Activated T-helper 2 cell treated with anti-CD3 and anti-CD28 coated beads, Interferon-gamma antibody, Interleukin-2, Interleukin-4, amounts not matched to agents 10 μg/mL and 5 μg/mL and 100 μg/mL, durations not matched to agents 14 hours and 24 hours and 36 hours (primary cell): ENCODE measurements at places on chromosomes 16 and 17. TPM values are rescaled to one million over a fixed set of nuclear protein-coding genes. Genes with fewer than 3 reads are reported as not detected.

DNA sequence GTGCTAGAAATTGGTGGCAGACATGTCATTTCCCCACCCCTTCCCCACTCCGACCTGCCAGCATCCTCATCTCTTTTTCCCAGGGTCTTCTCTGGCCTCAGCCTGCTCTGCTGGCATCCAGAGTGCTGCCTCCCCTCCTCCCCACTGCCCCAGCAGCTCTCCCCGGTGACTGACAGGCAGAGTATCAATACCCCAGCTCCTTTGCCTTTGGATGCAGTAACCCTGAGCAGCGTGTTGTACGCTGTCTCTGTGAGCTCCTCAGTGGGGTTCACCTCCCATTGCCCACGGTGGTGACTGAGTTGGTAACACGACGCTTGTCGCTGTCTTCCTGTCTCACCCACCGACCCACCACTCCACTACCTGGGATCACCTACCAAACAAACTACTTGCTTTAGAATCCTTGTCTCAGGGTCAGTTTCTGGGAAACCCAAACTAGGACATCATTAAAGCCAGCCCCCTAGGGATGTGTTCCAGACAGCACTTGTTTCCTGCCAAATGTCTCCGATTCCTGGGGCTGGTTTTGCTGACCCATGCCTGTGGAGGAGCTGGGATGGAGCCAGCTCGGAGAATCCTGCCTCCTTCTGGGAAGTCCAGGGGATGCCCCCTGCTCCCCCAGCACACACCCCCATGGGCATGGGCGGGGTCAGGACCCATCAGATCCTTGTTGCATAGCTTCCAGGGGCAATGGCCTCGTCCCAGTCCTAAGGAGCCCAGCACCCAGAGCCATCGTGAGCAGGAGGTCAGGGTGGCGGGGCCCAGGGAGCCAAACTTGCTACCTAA is 8.3 kb upstream of the SBK1 start:
- no peaks in the 10 kb centered on the region for H3K36me3 ChIP-seq
- H3K27me3 ChIP-seq: no peaks in the 10 kb centered on the region
- DNase-seq: no peak
- peaks cover 9% of the 10 kb centered on the region for H3K4me1 ChIP-seq

DNA sequence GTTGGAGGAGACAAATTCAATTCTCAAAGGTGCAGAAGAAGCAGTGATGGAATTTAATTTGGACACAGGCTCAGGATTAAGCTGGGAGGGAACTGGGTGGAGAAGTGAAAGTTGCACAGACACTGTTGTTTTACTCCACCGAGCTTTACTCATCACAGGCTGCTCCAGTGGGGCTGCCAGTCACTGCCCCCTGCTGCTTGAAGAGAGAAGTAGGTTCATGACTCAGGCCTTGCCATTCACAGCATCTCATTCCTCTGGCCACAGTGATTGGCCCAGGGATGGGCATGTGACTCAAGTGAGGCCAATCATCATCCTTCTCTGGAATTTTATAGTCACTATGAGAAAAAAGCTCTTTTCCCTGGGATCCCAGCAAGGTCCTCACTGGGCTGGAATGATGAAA is 11.8 kb downstream of the GNAO1 start:
- peak; percentile 35 for DNase-seq
- H3K4me1 ChIP-seq: peaks cover 14% of the 10 kb centered on the region
- no peak overlapping the region for H3K27ac ChIP-seq
- H3K4me3 ChIP-seq: no peak overlapping the region
- H3K27me3 ChIP-seq: peaks cover 17% of the 10 kb centered on the region

DNA sequence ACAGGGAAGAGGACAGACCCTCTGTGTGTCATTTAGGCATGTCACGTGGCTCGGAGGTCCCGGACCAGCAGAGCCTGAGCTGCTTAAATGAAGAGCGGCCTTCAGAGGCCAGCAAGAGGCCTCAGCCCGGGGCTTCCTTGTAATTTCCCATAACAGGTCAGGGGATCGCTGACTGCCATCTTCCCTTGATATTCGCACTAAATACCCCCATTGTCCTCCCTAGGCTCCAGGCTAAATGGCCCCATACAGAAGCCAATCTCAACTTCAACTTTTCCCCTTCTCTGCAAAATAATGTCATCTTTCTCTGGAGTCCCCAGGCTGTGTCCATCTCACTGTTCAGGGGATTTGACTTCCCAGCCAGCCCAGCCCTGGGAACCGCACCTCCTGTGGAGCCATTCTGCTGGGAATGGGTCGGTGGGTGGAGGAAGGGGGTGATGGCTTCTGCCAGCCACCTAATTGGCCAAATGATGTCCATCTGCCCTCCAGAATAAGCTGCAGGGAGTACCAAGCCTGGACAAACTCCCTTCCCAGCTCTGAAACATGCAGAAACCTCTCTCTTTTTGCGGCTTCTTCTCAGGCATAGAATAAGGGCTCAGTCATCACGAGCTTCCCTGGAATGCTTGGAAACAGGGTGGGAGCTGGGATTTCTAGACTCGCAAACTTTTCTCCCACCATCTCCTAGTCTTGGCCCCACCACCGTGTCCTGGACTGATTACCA is 129.9 kb downstream of the SDK2 start:
- no peak for DNase-seq
- H3K27me3 ChIP-seq: peaks cover 3% of the 10 kb centered on the region
- H3K4me1 ChIP-seq: no peaks in the 10 kb centered on the region
- no peak overlapping the region for H3K27ac ChIP-seq

GRCh38 chr16:1812732-1813163 is 13.9 kb downstream of the HAGH start:
- DNase-seq: peak; percentile 30
- peaks cover 25% of the 10 kb centered on the region for H3K36me3 ChIP-seq

- H3K27ac ChIP-seq: no peak overlapping the region
- peaks cover 6% of the 10 kb centered on the region for H3K36me3 ChIP-seq
- H3K27me3 ChIP-seq: no peaks in the 10 kb centered on the region
- H3K4me3 ChIP-seq: no peak overlapping the region
- no peaks in the 10 kb centered on the region for H3K4me1 ChIP-seq
- DNase-seq: no peak
These were observed 28.1 kb upstream of the MAPK3 start for GRCh38 chr16:30151091-30151490.

GRCh38 chr16:17769065-17769464 is 298.3 kb upstream of the XYLT1 start:
- H3K4me1 ChIP-seq: no peaks in the 10 kb centered on the region
- peaks cover 2% of the 10 kb centered on the region for H3K27me3 ChIP-seq
- no peak overlapping the region for H3K27ac ChIP-seq
- DNase-seq: no peak
- no peaks in the 10 kb centered on the region for H3K36me3 ChIP-seq

GRCh38 chr17:35239823-35240222 is 3.0 kb upstream of the SLFN5 start:
- peaks cover 67% of the 10 kb centered on the region for H3K4me1 ChIP-seq
- H3K27me3 ChIP-seq: no peaks in the 10 kb centered on the region
- peak overlapping the region; percentile 96 for H3K4me3 ChIP-seq
- H3K36me3 ChIP-seq: peaks cover 32% of the 10 kb centered on the region

The ITGAD gene
- 0.18 and 0.21 TPM in 2 replicates for total RNA-seq

The C1QTNF1 gene
- not detected in 2 replicates for total RNA-seq

GRCh38 chr16:52561910-52562741 is 15.2 kb upstream of the TOX3 start:
- no peaks in the 10 kb centered on the region for H3K27me3 ChIP-seq
- DNase-seq: no peak
- H3K4me1 ChIP-seq: no peaks in the 10 kb centered on the region
- H3K36me3 ChIP-seq: no peaks in the 10 kb centered on the region

The GAST gene
- total RNA-seq: not detected in 2 replicates

The RNF227 gene
- total RNA-seq: 4.8 and 5.0 TPM in 2 replicates

The MYH8 gene
- total RNA-seq: not detected in 2 replicates

GRCh38 chr16:85613604-85614337 is 649 bp downstream of the GSE1 start:
- peak overlapping the region; percentile 13 for H3K4me3 ChIP-seq
- peaks cover 1% of the 10 kb centered on the region for H3K27me3 ChIP-seq
- no peak overlapping the region for H3K27ac ChIP-seq
- DNase-seq: peak; percentile 17
- H3K36me3 ChIP-seq: peaks cover 3% of the 10 kb centered on the region

DNA sequence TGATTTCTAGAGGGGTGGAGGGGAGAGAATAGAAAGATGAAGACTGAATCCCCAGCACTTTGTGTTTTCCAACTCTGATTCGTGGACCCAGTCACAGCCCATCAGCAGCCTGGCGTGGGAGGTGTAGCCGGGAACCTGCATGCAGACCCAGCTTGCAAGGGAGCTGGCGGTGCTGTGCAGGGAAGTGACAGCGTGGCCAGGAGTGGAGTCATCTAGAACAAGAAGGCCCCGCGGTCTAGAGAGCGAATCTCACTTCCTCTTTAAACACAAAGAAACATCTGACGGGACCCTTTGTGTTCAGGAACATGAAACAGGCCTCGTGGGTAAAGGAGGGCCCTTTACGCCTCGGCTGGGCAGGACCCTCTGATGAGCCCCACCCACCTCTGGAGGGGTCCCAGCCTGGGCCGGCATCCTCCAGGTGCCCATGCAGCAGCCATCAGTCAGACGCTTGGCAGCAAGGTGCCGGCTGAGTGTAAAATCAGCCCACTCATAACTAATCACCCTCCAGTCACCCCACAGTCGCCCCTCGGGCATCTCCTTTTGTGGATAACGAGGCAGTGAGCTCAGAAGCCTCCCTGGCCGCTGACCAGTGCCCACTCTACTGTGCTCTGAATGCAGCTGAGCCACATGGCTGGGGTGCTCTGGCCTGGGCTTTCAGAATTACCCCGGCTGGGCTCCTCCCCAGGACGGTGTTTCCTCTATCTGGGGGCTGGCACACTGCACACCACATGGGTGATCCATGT is 4.4 kb downstream of the SNAI3 start:
- H3K4me1 ChIP-seq: peaks cover 24% of the 10 kb centered on the region
- peak; percentile 44 for DNase-seq
- peaks cover 3% of the 10 kb centered on the region for H3K36me3 ChIP-seq
- H3K4me3 ChIP-seq: peak overlapping the region; percentile 33
- peak overlapping the region; percentile 84 for H3K27ac ChIP-seq

The KIF2B gene
- total RNA-seq: not detected in 2 replicates

DNA sequence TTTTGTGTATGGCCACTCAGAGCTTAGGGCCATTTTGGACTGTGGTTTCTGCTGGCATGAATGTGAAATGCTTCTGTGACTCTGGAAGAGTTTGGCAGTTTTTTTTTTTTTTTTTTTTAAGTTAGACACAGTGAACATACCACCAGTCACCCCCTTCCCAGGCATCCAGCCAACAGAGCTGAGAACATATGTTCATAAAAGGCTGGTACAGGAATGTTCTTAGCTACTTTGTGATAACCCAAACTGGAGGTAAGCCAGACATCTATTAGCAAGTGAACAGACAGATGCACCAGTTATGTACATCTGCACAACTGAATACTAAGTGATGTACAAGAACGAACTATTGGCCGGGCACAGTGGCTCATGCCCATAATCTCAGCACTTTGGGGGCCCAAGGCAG is 92.7 kb downstream of the ABCC1 start:
- no peak overlapping the region for H3K27ac ChIP-seq
- H3K36me3 ChIP-seq: peaks cover 75% of the 10 kb centered on the region
- H3K4me1 ChIP-seq: peaks cover 13% of the 10 kb centered on the region
- H3K4me3 ChIP-seq: no peak overlapping the region
- H3K27me3 ChIP-seq: no peaks in the 10 kb centered on the region
- DNase-seq: no peak

- H3K36me3 ChIP-seq: no peaks in the 10 kb centered on the region
- no peak overlapping the region for H3K27ac ChIP-seq
- H3K4me3 ChIP-seq: no peak overlapping the region
- H3K4me1 ChIP-seq: no peaks in the 10 kb centered on the region
- no peak for DNase-seq
- H3K27me3 ChIP-seq: no peaks in the 10 kb centered on the region
These were observed 65.6 kb downstream of the TOM1L2 start for GRCh38 chr17:17906418-17907215.

The CACNG3 gene
- total RNA-seq: not detected in 2 replicates

DNA sequence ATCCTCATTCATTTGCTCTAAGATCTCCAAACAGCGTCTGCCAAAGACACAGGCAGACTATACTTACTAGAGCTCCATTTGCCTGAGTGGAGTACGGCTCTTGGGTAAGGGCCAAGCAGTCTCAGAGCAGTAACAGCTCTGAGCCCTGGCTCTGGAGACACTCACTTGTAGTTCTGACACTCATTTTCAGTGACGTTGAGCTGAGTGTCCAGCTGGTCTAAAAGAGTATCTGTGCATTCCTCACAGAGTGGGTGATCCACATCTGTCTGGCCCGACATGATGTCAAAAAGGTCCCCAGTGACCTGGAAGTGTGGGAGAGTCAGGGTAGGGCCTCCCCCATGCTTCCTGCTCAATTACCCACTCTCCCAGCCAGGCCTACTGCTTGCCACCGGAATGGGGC is 5.7 kb downstream of the BECN1 start:
- H3K36me3 ChIP-seq: peaks cover 80% of the 10 kb centered on the region
- H3K4me1 ChIP-seq: peaks cover 11% of the 10 kb centered on the region
- DNase-seq: no peak
- H3K27ac ChIP-seq: peak overlapping the region; percentile 13
- no peak overlapping the region for H3K4me3 ChIP-seq

The GCGR gene
- not detected in 2 replicates for total RNA-seq

The ALOX12B gene
- total RNA-seq: 0.87 and 1.4 TPM in 2 replicates

DNA sequence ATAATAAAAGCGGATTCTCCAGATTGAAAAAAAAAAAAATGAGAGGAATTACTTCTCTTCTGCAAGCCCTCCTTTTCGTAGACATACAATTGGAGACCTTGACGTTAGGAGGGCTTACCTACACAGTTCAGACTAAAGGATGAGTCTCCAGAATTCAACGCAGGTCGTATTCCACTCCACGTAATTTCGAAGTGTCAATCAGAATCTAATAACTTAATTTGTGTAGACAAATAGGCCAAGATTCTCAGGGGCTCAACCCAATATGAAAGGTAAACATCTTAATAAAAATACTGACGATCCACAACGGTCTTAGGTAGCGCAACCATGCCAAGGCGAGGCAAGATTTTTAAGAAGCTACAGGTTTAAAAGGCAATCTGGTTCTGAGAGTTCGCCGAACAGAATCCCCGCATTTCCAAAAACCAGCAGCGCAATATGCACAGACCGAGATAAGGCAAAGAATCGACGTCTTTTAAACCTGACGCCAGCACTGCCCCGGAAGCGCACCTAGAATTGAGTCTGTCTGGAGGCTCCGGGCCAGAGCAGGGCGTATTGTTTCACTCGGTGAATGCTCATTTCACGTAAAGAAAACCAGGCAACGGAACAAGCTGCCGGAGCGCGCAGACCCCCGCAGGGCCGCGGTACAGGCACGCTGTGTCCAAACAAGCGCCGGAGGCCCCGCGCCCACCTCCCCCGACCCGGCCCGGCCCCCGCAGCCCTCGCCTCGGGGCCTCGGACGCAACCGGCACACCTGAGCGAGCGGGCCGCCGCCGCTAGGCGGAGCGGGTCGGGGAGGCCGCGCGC is 623 bp downstream of the MBTPS1 start:
- DNase-seq: no peak
- peak overlapping the region; percentile 90 for H3K4me3 ChIP-seq
- peaks cover 4% of the 10 kb centered on the region for H3K36me3 ChIP-seq
- peaks cover 14% of the 10 kb centered on the region for H3K4me1 ChIP-seq
- H3K27me3 ChIP-seq: no peaks in the 10 kb centered on the region

- no peak overlapping the region for H3K27ac ChIP-seq
- no peaks in the 10 kb centered on the region for H3K4me1 ChIP-seq
- no peaks in the 10 kb centered on the region for H3K27me3 ChIP-seq
- no peaks in the 10 kb centered on the region for H3K36me3 ChIP-seq
These were observed 221.0 kb upstream of the CDH13 start for GRCh38 chr16:82405736-82406135.

GRCh38 chr17:63247706-63248105 is 198.4 kb downstream of the CYB561 start:
- no peak overlapping the region for H3K27ac ChIP-seq
- no peaks in the 10 kb centered on the region for H3K36me3 ChIP-seq
- no peak overlapping the region for H3K4me3 ChIP-seq
- H3K4me1 ChIP-seq: no peaks in the 10 kb centered on the region
- peaks cover 16% of the 10 kb centered on the region for H3K27me3 ChIP-seq

GRCh38 chr16:11005611-11005975 is 61.2 kb downstream of the CLEC16A start:
- H3K36me3 ChIP-seq: peaks cover 69% of the 10 kb centered on the region
- no peaks in the 10 kb centered on the region for H3K27me3 ChIP-seq
- DNase-seq: no peak
- H3K27ac ChIP-seq: peak overlapping the region; percentile 19
- H3K4me1 ChIP-seq: peaks cover 33% of the 10 kb centered on the region
